MCF 10A (cell line): ENCODE measurements at places on chromosomes 11 and 22.

DNA sequence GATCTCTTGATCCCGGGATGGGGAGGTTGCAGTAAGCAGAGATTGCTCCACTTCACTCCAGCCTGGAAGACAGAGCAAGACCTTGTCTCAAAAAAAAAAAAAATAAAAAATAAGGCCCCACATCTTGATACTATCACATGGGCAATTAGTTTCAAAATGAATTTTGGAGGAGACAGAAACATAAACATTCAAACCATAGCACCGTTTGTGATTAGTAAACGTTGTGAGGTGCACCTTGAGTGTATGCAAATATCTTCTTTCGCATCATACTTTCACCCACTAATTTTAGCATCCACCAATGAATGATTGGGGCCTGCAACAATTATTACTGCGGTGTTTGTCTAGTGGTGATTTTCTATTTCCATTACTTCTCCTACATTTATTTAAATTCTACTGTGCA lies 11.0 kb upstream of the SPDYC start:
- no peak for DNase-seq

GRCh38 chr22:43743131-43743530 lies 69.0 kb downstream of the EFCAB6 start:
- peak; percentile 5 for DNase-seq

DNA sequence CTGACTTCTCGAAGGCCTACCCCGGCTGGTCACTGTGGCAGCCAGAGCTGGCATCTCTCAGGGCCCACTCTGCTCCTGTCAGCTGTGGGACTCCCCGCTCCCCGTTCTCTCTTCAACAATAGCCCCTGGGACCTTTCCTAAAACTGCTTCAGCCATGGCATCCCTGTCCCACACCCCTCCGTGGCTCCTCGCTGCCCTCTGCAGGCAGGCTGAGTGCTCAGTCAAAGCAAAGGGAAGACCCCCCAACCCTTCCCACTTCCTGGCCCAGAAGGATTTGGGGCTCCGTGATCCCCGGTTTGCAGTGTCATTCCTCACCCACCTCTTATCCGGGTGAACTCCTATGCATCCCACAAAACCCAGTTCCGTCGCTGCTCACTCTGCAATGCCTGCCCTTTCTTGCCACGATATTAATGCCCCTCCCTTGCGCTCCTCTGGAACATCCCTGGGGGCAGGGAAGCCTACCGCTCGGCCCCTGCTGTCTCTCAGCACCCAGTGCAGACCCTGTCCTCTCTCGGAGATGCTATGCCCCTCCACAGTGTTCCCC lies 1.6 kb upstream of the TH start:
- no peak for DNase-seq

- DNase-seq = no peak
These were observed 11.0 kb upstream of the CACNA1I start for GRCh38 chr22:39559456-39560105.

DNA sequence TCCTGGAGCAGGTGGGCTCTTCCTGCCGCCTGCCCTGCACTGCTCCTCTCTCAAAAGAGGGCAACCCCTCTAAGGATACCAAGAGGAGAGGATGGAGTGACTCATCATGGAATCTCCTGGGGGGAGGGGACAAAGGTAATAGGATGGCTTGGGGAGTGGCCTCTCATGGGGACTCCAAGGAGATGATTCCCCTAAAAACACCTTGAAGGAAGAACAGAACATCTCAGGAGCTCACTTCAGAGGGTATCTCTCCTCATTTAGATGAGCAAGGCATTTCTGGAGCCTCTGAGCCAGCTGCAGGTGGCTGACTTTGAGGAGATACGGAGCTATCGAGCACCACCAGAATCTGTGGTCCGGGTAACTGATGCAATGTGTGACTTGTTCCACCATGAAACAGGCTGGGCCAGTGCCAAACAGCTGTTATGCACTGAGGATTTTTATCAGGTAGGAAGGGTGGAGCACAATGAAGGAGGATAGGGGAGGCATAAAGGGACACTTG lies 40.2 kb downstream of the RRP8 start:
- peak; percentile 16 for DNase-seq

DNA sequence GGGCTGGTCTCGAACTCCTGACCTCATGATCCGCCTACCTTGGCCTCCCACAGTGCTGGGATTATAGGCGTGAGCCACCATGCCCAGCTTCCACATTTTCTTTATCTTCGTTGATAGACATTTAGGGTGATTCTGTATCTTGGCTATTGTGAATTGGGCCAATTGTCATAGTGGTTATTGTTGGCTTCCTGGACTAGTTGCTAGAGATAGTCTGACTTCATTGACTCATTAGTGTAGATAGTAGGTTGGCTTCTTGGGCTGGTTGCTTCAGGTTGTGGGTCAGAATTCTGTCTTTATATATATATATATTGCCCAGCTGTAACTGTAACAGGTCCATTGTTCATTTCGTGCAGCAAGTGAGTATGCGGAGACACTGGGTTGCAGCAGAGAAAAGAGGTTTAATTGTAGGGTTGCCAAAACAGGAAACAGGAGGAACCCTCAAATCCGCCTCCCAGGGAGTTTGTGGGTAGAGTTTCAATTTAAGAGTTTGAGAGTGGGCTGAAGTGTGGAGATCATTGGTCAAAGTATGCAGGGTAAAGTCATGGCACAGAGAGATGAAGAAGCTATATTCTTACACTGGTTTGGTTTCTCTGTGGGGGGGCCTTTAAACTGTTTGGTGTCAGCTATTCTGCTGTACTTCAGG lies 22.0 kb downstream of the ATG13 start:
- DNase-seq = no peak

DNA sequence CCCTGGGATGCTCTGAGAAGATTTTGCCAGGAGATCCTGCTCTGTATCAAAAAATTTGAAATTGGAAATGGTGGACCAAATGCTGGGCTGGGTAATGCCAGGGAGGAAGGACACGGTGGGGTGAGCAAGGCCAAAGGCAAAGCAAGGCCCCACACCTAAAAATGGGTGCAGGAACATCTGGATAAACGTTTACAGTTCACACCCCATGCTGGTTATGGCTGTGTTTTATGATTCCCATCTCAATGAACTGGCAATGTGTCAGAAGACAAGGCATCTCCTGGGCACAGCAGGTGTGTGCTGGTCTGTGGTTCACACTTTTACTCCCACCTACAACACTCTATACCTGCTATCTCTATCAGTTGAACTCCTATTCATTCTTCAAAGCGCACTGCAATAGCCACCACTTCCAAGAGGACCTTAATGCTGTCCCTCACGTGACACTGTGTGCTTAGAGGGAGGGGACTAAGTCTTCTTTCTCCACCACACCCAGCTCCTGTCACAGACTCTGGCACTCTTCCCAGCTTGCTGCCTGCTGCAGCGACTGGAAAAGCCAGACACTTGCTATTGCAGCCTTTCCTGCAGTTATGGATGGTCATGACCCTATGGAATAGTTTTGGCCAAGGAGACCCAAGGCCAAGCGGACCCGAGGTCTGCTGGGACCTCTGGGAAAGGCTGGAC lies 277.5 kb downstream of the CTTN start:
- DNase-seq = no peak

- no peak for DNase-seq
These were observed 251.2 kb downstream of the FAT3 start for GRCh38 chr11:92475819-92476218.

GRCh38 chr11:46254133-46254491 lies 23.4 kb upstream of the CREB3L1 start:
- no peak for DNase-seq

DNA sequence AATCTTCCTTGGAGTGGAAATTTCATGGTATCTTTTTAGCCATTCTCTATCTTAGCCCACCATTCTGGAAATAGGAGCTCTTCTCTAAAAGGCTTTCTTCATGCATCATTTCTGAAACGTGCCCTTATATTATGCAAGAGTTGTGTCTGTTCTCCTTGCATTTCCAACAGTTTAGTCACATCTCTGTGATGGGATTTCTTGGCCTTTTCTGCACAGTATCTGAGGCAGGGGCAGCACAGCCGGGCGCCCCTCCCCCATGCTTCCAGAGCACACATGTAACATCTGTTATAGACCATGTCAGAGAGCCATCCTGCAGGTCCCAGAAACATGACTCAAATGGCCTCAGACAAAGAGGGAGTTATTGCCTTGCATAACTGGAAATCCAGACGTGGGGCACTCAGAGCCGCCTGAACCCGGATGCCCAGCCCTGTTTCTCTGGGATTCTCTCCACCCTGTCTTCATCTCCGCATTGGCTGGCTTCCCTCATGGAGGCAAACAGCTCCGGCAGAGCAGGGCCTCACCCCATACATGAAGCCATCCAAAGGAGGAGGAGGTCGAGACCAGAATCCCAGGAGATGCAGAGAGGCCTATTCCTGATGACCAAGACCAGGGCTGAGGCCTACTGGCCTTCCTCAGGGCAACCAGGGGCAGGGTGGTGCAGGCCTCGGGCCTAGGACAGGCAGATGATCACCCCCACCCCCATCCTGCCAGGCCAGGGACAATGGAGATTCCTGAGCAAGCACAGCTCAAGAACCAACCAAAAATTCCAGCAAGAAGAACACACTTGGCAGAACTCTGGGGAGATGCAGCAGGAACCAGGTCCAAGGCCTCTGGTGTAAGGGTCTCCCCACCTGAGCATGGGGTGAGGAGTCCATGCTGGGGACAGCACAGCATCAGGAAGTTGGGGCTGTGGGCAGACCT lies 61.3 kb downstream of the IGLL5 start:
- peak; percentile 7 for DNase-seq

GRCh38 chr22:25627271-25627852 lies 62.9 kb downstream of the GRK3 start:
- DNase-seq = no peak

DNA sequence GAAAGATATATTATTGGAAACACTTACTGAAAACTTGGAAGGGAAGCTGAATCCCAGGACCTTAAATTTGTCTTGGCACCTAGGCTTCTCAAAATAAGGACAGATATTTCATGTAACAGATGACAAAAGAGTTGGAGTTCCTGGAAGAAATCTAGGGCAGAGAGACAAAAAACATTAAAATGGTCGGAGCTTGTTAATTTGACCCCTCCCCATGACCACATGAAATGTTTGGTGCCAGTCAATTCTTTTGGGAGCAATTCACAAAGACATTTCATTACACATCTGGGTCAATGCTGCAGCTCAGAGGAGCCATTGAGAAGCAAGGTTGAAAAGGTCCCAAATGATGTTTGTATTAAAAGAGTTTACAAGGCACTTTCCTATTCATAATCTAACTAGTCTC lies 162.0 kb upstream of the GUCY1A2 start:
- no peak for DNase-seq

- no peak for DNase-seq
These were observed 105.1 kb downstream of the FANCF start for GRCh38 chr11:22520521-22520920.

- peak; percentile 62 for DNase-seq
These were observed 10.9 kb downstream of the PIM3 start for GRCh38 chr22:49971232-49972162.

- no peak for DNase-seq
These were observed 26.2 kb downstream of the PISD start for GRCh38 chr22:31635638-31636306.

- no peak for DNase-seq
These were observed 1.0 kb downstream of the POLA2 start for GRCh38 chr11:65262776-65263175.

DNA sequence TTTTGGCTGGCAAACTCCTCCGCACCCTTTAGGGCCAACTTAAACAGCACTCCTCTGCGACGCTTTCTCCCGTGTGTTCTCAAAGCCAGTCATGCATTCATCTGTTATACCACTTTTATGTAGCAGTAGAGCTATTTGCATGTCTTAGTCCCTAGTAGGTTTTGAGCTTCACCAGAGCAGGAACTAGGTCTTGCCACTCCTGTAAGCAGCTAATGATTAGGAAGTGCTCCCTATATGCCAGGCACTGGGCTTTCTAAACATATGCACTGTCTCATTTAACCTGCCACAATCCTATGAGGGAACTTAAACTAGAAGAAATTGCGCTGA lies 180.8 kb downstream of the DBX1 start:
- DNase-seq = no peak

DNA sequence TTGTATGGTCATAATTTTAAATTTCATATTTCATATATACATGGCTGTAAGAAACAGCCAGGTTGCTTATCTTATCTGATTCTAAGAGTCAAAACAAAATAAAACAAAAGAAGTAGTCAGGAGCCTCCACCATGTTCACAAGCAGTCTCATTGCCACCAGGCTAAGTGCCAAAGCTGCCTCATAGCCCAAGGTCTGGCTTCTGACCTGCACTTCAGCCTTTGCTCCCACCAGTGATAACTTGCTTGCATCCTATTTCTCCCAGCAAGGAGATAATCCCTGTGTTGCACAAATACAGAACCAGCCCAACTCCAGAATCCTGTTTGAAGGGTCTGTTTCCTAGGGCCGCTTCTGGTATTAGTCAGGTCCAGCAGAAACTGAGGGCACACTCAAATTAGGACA lies 53.9 kb upstream of the TSKU start:
- DNase-seq = no peak

DNA sequence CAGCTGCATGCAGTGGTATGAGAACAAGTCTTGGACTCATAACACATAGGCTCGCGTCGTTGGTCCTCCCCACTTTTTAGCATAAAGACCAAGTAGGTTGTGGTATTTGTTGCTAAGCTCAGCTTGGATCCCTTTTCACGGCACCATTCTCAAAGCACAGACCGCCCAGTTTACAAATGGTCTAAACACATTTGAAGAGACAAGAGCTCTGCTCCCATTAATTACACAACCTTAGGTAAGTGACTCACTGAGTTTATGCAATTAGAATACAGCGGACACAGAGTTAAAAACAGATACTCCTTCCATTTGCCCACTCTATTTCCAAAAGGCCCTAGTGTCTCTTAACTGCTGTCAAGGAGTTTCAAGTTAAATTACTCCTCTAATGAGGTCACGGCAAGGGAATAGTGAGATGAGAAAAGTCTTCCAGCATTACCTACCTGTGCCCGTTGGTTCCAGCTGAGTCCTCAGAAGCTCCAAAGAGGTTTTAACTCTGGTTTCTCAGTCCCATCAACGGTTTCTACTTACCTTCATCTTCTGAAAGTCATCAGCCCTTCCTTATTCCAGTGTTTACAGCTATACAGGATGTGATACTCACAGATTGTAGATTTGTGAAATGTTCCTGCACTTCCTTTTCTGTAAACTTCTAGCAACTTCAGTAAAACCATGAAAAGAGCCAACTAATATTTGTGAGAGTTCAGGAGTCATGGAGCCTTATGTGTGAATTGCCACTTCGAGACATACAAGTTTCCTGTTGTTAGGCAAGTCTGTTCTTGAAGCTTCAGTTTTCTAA lies at the start of gene MS4A6A:
MS4A6A (minus strand) TSS at position 543 of the 790 bp plus-strand sequence. CDS start 1,356 bp downstream, outside the sequence.
- peak; percentile 58 for DNase-seq

- DNase-seq = peak; percentile 53
These were observed 4.0 kb downstream of the JRKL start for GRCh38 chr11:96393753-96394348.
